ENCODE measurements at places on chromosomes 11 and 22.

DNA sequence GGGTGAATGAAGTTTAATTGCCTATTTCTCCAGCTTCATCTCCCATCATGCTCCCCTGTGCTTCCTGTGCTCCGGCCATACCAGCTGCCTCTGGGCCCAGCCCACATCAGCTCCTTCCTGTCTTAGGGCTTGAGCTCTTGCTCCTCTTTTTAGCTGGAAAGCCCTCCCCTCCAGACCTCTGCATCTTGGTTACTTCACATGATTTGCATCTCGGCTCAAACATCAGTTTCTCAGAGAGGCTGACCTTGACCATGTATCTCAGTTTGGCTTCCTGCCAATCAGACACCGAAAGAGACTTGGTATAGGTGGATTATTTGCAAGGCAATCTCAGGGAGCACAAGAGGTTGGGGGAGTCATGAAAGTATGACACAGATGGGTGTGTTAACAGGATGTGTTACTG is 73.2 kb upstream of the TIMP3 start:
- no peak for DNase-seq

- no peak for DNase-seq
Measured at GRCh38 chr11:2166091-2166851, 5.3 kb upstream of the INS start.

- no peak for DNase-seq
Measured at GRCh38 chr22:41368543-41369423, 13.0 kb upstream of the TEF start.

DNA sequence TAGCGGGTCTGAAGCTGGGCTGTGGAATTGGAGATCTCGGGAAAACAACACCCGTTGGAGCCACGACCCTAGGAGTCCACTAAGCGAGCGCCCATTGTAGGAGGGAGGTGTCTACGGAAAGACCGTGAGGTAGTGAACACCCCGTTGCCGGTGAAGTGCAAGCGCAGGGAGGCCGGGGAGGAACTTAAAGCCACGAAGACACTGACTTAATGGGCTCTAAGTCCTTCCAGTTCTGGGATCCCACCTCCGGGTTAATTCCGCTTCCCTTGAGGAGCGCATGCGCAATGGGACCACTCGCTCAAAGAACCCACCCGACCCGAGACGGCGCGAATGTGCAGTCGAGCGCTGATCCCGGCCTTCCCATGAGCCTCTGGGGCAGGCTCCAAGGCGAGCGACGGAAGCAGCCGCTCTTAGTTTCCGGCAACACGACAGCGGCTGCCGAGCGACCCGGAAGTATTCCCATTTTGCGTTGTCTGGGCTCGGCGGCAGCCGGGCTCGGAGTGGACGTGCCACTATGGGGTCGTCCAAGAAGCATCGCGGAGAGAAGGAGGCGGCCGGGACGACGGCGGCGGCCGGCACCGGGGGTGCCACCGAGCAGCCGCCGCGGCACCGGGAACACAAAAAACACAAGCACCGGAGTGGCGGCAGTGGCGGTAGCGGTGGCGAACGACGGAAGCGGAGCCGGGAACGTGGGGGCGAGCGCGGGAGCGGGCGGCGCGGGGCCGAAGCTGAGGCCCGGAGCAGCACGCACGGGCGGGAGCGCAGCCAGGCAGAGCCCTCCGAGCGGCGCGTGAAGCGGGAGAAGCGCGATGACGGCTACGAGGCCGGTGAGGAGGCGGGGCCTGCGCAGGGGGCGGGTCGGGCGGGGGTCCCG is at the start of gene SART1:
TSS of gene SART1 (plus strand) at position 468 of the 874 bp plus-strand sequence. CDS start at position 515, 47 bp downstream.
- DNase-seq: peak; percentile 92

DNA sequence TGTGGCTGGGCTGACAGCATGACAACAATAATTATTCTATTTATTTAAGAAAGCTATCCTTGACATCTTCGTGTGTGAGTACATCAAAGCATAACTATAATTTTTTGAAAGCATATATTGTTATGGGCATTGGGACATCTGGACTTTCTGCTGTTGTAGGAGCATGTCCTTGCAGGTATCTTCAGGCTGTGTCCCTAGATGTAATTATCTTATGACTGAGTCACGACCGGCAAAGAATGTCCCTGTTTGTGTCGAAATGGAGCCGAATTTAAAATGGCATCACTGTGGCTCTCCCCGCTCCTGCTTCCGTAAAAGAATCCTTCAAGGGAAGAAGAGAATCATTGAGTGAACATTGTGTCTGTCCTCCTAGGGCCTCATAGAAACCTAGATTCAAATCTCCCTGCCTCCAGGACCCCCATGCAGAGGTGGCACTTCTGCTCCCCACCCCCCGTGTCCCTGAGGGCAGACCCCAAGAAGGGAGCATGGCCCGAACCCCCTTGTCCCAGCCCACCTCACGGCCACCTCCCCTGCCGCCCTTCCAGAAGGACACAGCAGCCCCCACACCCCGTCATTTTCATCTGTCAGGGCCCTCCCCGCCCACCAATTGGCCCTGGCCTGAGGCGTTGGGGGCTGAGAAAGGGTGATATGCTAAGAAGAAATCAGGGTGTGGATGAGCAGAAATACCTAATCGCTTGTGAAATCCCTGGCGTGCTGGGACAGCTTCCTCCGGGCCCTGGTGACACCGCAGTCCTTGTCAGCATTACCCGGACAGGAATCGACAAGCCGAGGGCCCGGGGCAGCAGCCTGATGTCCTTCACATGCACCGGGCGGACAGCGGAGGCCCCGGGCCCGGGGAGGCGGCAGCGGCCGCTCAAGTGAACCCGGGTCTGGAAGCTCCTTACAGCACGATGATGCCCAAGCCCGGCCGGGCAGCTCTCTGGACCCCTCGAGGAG is 48.6 kb upstream of the SLC22A12 start:
- DNase-seq: no peak

GRCh38 chr11:57387289-57388030 is 3.0 kb downstream of the PRG2 start:
- DNase-seq: no peak

DNA sequence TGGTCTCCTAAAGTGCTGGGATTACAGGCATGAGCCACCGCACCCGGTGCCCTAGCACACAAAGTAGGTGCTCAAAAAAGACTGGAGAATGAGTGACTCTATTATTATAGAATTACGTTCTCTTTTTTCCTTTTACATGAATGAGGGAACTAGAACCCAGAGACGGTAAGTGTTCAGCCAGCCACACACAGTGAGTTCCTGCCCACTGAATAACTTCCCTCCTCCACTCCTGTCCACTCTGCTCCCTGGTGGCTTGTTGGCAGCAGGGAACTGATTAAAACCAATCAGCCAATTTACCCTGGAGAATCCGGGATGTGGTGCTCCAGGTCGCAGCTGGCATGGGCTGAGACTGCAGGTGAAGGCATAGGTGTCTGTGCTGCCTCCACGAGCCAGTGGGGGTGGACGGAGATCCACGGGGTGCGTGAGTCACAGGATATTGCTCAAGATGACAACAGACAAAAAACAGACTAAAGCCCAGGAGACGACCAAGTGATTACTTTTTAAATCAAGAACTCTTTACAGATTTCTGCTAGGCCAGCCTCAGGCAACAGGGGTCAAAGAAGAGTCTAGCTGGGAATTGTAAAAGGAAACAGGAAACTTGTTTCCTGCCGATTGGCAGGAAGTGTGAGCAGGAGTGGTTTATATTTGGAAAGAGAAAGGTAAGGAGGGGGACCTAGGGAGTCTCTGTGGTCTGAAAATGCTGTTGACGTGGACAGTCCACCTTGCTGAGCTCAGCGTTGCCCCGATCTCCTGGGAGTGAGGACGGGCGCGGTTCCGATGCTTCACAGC is 95.2 kb upstream of the TP53I11 start:
- no peak for DNase-seq

GRCh38 chr11:46639197-46639839 is 22.0 kb downstream of the ATG13 start:
- DNase-seq: no peak

GRCh38 chr11:67542169-67542568 is 18.9 kb upstream of the CABP2 start:
- DNase-seq: no peak

DNA sequence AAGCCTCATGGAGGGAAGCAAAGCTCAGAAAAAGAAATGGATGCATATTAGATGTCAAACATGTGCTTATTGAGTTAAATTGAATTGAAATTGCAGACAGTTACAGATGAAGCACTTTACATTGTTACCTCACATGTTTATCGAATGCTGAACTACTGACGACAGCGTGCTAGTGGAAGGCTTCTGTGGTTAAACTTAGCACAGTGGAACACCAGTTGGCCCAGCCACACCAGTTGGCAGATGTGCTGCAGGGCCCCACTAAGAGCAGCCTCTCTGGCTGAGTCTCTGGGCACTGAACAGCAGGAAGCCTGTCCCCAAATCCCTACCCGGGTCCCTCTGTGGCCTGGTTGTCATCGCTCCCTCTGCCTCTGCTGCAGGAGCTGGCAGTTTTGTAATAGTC is 242.1 kb downstream of the NTM start:
- DNase-seq: no peak

GRCh38 chr11:20783220-20783619 is 113.8 kb downstream of the NELL1 start:
- no peak for DNase-seq

DNA sequence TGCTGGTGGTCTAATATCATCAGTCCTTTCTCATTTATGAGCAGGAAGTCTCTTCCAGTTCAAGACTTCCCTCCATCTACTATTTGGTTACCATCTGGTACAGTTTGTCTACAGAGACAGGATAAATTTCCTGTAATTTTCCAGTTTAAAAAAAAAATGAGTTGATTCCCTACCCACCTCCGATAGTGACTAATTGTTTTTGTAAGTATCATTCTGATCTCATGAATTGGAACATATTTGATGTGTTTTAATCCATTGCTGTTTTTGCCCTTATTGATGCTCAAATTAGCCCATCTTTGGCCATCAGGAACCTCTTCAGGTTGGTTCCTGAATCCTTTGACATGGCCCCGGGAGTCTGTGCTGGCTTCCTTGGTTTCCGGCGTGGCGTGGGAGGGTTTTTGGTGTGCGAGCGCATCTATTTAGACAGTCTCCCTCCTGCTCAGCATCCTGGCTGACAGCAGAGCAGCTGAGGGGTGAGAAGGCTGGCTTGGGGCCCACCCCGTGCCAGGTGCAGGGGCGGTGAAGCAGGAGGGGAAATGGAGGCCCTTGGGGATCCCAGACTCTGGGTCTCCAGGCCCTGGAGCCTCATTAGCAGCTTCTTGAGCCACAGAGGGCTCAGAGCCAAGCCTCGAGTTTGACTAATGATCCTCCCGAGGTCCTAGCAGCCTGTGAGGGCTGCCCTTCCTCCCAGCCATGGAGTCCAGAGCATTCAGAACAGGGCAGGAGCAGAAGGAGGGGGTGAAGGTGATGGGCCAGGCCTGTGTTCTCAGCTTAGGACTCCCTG is 6.8 kb downstream of the OMP start:
- no peak for DNase-seq

GRCh38 chr11:111639226-111639925 is 37.1 kb downstream of the SIK2 start:
- no peak for DNase-seq

- no peak for DNase-seq
Measured at GRCh38 chr11:38156495-38157146, 1558.6 kb upstream of the RAG2 start.

- DNase-seq: no peak
Measured at GRCh38 chr22:24578355-24579257, 14.3 kb downstream of the LRRC75B start.
